ENCODE measurements at places on chromosomes 6 and 20.
A peak's percentile ranks its signal among the peaks of the same experiment; 100 is the strongest.

GRCh38 chr6:836276-836853 lies 143.4 kb upstream of the EXOC2 start:
- no peak for DNase-seq

DNA sequence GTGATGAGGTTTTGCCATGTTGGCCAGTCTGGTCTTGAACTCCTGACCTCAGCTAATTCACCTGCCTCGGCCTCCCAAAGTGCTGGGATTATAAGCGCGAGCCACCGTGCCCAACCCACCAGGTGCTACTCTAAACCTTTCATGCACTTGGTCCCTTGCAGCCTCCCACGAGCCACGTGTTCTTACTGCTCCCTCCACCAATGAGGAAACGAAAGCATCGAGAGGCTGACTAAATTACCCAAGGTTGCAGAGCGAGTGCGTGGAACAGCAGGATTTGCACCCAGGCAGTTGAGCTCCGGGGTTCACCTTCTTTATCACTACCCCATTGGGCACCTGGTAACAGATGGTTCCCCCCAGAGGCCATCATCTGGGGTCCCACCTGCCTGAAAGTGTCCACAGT lies 208.3 kb downstream of the LY86 start:
- no peak for DNase-seq

DNA sequence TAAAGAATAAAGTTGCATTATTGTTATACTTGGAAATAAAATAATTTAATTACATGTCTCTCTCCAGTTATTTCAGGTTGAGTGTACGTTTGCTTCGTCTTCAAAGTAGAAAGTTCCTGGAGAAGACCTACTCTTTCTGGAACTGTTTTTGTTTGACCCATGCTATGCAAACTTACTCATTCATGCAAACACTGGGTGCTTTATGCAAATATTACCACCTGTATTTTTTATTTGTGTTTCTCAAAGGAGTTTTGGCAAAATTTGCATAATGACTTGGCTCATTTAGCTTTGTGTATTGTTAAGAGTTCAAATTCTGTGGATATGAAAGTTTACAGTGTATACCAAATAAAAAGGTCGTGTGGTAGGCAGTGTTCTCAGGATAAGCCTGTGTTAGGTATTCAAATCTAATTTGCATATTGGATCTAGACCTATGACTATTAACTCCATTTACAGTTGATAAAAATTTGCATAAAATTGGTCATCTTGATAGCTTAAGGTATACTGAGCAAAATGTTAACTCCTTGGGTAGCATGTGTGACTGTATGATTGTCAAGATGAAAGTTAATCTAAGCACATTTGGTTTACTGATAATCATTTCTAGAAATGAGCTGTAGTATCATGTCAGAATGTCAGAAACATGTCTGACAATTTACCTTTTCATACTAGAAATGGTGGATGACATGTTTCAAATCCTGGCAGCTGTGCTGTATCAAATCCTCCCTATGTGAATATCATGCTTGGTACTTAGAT lies 65.2 kb downstream of the CDKAL1 start:
- no peak for DNase-seq

GRCh38 chr6:7901056-7901455 lies 9.5 kb downstream of the TXNDC5 start:
- no peak for DNase-seq

DNA sequence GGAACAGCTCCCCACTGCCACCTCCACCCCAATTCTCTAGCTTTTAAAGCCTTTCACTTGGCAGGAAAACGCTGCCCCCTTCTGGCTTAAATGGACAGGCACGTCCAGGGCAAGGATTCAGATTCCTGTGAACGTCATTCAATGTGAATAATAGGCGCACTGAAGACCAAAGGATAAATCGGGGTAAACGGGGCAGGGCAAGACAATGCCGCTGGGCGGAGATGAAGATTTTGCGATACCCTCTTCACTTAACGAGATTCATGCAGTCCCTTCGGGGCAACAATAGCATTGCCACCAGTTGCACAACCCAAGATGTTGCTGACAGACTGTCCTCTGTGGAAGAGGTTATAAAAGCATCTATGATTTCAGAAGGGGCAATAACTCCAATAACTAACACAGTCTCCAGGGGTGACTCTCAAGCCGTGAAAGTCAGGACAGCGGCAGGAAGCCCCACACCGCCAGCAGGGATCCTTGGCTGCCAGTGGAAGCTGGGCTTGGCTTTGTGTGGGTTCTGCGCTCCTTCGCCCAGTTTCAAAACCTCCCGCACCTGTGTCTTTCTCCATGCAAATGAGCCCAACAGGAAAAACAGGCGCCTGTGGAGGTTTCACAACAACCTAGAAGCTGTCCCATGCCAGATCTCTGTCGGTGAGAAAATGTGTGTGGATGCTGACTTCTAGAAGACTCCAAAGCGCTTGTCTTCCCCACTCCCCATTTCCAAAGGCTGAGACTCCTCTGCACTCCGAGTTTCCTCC lies 291.8 kb downstream of the BMP7 start:
- no peak for DNase-seq

GRCh38 chr6:125904871-125905270 lies 51.7 kb upstream of the HINT3 start:
- DNase-seq: peak; percentile 52

DNA sequence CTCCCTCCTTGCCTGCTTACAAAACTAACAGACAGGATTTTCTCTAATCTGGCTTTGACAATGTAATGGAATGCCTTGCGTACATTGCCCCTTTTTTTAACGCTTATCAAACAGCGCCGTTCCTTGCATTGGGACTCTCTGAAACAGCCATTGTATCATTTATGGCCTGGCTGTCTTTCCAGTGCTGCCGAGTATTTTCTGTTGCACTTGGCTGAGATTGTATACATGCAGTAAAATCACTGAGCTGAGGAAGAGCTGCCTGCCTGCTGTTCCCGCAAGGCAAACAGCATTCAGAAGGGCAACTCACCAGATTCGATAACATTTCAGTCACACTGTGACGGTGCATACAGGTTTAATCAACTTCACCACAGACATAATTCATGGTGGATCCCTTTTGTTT lies 106.0 kb downstream of the SH3BGRL2 start:
- DNase-seq: no peak

GRCh38 chr6:116218172-116218633 lies 35.7 kb downstream of the TSPYL4 start:
- DNase-seq: no peak

GRCh38 chr6:136945711-136946121 lies 23.6 kb downstream of the SLC35D3 start:
- no peak for DNase-seq

- DNase-seq: no peak
Measured at GRCh38 chr20:57440678-57441509, 49.7 kb downstream of the RBM38 start.

DNA sequence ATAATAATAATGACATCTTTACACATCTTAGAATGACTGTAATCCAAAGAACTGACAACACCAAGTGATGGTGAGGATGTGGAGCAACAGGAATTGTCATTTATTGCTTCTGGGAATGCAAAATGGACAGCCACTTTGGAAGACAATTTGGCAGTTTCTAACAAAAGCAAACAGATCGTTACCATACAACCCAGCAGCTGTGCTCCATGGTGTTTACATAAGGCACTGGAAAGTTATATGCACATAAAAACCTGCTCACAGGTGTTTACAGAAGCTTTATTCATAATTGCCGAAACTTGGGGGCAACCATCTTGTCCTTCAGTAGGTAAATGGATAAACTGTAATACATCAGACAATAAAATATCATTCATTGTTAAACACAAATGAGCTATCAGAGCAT lies 18.3 kb upstream of the ASF1A start:
- no peak for DNase-seq

GRCh38 chr20:23243791-23244155 lies 106.8 kb upstream of the NXT1 start:
- no peak for DNase-seq

GRCh38 chr6:111530667-111531066 lies 47.6 kb upstream of the REV3L start:
- DNase-seq: no peak

DNA sequence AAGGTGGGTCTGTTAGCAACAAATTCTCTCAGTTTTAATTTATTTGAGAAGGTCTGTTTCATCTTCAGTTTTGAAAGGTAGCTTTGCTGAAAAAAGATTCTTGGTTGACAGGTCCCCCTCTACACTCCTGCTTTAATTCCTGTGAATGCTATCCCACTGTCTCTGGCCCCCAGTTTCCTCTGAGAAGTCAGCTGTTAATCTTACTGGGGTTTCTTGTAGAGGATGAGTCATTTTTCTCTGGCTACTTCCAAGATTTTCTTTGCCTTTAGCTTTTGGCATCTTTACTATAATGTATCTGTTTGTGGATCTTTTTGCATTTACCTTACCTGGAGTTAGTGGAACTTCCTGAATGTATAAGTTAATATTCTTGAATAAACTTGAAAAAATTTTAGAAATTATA lies 122.7 kb downstream of the MMS22L start:
- DNase-seq: no peak

- no peak for DNase-seq
Measured at GRCh38 chr6:160363016-160363996, 15.1 kb downstream of the SLC22A3 start.

GRCh38 chr6:140366991-140367390 lies 992.5 kb upstream of the CITED2 start:
- no peak for DNase-seq

DNA sequence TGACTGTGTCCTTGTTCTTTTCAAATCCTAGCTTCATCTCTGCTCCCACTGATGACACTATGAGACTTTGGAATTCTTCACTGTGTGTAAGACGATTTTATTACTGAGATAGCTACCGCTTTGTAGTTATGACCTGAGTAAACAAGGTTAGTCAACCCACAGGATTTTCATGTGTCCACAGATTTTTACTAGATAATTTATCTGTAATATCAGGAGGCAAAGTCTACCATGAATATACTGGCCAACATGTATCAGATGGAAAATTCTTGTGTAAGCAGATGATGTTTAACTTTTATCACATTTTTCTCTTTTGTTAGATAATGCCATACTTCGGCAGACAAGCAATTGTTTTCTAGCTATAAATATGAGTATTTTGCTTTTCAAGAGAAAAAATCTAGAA lies 119.8 kb downstream of the SGK1 start:
- no peak for DNase-seq

DNA sequence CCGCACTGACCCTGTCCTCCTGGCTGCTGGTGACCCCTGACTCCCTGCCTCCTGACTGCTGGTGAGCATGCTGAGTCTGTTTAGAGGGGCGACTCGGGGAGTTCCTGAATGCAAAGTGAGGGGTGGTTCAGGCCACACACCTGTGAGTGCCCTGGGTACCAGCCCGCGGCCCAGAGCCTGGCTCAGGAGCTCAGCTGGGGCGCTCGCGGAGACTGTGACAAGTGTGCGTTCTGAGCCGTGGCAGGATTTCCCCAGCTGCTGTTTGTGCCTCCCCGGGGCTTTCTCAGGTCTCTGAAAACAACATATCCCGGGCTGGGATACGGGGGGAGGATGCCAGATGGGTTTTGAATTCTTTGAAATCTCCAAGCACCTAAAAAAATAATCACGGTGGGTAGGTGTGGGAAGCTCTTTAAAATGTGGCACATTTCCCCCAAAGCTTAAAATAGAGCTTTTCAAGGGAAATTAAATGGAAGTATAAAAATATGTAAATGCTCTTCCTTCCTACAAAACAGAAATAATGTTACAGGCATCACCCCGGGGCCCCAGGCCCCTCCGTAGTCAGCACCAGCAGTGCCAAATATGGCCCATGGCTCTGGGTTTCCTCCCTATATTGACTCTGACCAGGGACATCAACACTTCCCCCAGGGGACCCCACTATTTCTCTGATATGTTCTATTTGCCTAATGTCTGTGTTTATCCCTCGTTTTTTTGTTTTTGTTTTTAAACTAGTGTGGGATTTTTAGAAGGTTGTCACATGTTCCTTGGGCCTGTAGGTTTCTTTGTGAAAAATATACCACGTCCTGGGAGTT lies 49.9 kb upstream of the TAGAP start:
- peak; percentile 83 for DNase-seq

GRCh38 chr6:69866351-69866769 lies at the start of gene COL19A1:
Gene COL19A1 (plus strand): TSS chr6:69866556. CDS start chr6:69879568, 13,012 bp downstream.
- peak; percentile 24 for DNase-seq

GRCh38 chr20:61905781-61906523 lies 159.7 kb downstream of the TAF4 start:
- no peak for DNase-seq

GRCh38 chr6:25404693-25405169 lies 125.6 kb downstream of the CARMIL1 start:
- peak; percentile 51 for DNase-seq

GRCh38 chr6:90296341-90297114 lies at the start of gene BACH2:
Gene BACH2 (minus strand): TSS chr6:90296843. CDS start chr6:90008844, 287,999 bp downstream.
- peak; percentile 92 for DNase-seq

GRCh38 chr6:148530976-148531375 lies 188.3 kb downstream of the SASH1 start:
- DNase-seq: no peak

DNA sequence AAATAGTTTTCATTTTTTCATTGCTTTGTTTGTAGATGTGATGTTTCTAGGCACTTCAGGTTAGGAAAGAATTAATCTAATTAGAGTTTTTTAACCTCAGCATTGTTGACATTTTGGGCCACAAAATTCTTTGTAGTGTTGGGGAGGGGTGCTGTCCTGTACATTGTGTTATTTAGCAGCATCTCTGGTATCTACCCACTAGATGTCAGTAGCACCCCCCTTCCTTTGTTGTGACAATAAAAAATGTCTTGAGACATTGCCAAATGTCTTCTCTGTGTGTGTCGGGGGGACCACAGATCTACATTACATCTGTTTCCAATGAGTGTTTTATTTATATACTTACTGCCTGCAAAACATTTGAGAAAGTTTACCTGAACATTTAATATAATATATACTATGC lies 45.6 kb downstream of the EYA4 start:
- no peak for DNase-seq

- no peak for DNase-seq
Measured at GRCh38 chr6:71333697-71334096, 45.1 kb downstream of the OGFRL1 start.

- no peak for DNase-seq
Measured at GRCh38 chr6:149373511-149373910, 26.6 kb upstream of the SUMO4 start.

- DNase-seq: no peak
Measured at GRCh38 chr6:35366204-35366596, 23.8 kb downstream of the PPARD start.

DNA sequence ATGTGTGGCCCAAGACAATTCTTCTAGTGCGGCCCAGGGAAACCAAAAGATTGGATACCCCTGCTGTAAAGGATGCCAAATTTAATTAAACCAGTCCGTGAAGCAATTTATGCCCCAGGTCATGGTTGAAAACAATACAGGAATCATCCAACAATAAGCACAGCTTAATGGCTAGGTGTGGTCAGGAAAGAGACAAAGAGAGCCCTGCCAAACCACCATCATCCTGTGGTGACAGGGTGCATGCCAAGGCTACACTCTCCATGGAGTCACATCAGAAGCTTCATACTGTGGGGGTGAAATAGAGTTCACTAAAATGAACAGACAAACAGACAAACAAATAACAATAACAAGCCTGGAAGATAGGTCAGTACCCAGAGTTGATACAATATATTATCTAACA lies 62.7 kb downstream of the DZANK1 start:
- no peak for DNase-seq

- no peak for DNase-seq
Measured at GRCh38 chr20:53809728-53810365, 216.2 kb upstream of the ZNF217 start.

Data from CD4-positive, alpha-beta T cell treated with Interferon alpha-2 for 1 hour (primary cell).